Mesendoderm (in vitro differentiated cells): ENCODE measurements at places on chromosomes 4 and X.

GRCh38 chr4:113958766-113959538 lies 20.5 kb downstream of the ARSJ start:
- DNase-seq = peak; percentile 45
- no peaks in the 10 kb centered on the region for H3K27me3 ChIP-seq
- H3K4me3 ChIP-seq = no peak overlapping the region
- H3K36me3 ChIP-seq = no peaks in the 10 kb centered on the region

DNA sequence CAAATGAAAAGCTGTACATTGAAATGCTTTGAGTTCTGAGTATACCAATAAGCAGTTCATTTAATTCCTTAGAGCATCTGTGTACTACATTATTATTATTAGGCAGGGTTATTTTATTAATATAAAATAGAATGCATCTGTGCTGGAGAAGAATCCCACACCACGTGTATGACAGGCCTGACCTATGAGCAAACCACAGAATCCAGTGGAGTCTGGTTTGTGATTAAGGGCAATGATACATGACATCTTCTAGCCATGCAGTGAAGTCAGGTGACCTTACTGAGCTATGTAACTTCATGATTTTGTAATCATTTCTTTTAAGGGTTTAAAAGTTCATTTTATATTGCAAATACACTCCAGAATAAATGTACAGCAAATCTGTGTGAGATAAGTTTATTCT lies 1165.0 kb upstream of the TENM3 start:
- H3K27me3 ChIP-seq = no peaks in the 10 kb centered on the region
- H3K27ac ChIP-seq = no peak overlapping the region
- H3K36me3 ChIP-seq = no peaks in the 10 kb centered on the region

- no peaks in the 10 kb centered on the region for H3K27me3 ChIP-seq
- H3K4me1 ChIP-seq = no peaks in the 10 kb centered on the region
- no peak overlapping the region for H3K4me3 ChIP-seq
- H3K27ac ChIP-seq = no peak overlapping the region
Observed at GRCh38 chrX:116499780-116500179, 37.0 kb upstream of the CT83 start.

- no peak overlapping the region for H3K4me3 ChIP-seq
- no peak overlapping the region for H3K27ac ChIP-seq
- no peaks in the 10 kb centered on the region for H3K27me3 ChIP-seq
- no peaks in the 10 kb centered on the region for H3K36me3 ChIP-seq
- H3K4me1 ChIP-seq = no peaks in the 10 kb centered on the region
- DNase-seq = no peak
Observed at GRCh38 chr4:62030958-62031357, 830.8 kb downstream of the ADGRL3 start.

- DNase-seq = no peak
- no peaks in the 10 kb centered on the region for H3K27me3 ChIP-seq
- H3K36me3 ChIP-seq = no peaks in the 10 kb centered on the region
- H3K4me1 ChIP-seq = no peaks in the 10 kb centered on the region
- no peak overlapping the region for H3K27ac ChIP-seq
Observed at GRCh38 chrX:28188526-28188925, 207.3 kb upstream of the DCAF8L1 start.

GRCh38 chr4:152784490-152785350 lies 5.0 kb downstream of the ARFIP1 start:
- DNase-seq = peak; percentile 82
- no peak overlapping the region for H3K27ac ChIP-seq
- no peaks in the 10 kb centered on the region for H3K36me3 ChIP-seq
- H3K4me1 ChIP-seq = peaks cover 1% of the 10 kb centered on the region
- H3K27me3 ChIP-seq = no peaks in the 10 kb centered on the region

GRCh38 chr4:147633643-147634042 lies 16.4 kb downstream of the TMEM184C start:
- H3K36me3 ChIP-seq = peaks cover 3% of the 10 kb centered on the region
- no peak overlapping the region for H3K27ac ChIP-seq
- H3K27me3 ChIP-seq = no peaks in the 10 kb centered on the region
- no peak for DNase-seq

- no peaks in the 10 kb centered on the region for H3K27me3 ChIP-seq
- H3K4me3 ChIP-seq = no peak overlapping the region
- H3K4me1 ChIP-seq = peaks cover 6% of the 10 kb centered on the region
- no peak for DNase-seq
- H3K27ac ChIP-seq = no peak overlapping the region
Observed at GRCh38 chr4:17275836-17276235, 236.1 kb downstream of the QDPR start.

GRCh38 chrX:48648336-48648751 lies 35.3 kb upstream of the WAS start:
- H3K4me1 ChIP-seq = no peaks in the 10 kb centered on the region
- H3K36me3 ChIP-seq = no peaks in the 10 kb centered on the region
- no peak overlapping the region for H3K4me3 ChIP-seq
- no peak overlapping the region for H3K27ac ChIP-seq

DNA sequence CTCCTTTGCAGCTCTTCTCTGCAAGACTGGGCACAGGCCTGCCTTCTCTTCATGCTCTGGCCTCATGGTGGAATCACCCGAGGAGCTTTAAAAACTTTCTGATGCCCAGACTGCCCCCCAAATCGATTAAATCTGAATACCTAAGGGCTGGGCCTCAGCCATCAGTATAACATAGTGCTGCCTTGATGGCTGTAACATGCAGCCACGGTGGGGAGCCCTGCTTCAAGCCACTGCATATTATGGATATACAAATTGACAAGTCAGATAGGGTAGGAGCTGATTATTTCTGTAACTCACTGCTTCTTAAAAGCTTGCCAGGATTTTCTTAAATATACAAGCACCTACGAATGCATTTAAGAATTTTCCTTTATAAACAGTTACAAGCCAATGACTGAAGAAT lies 40.5 kb downstream of the GPM6B start:
- DNase-seq = no peak
- H3K27ac ChIP-seq = no peak overlapping the region
- H3K36me3 ChIP-seq = no peaks in the 10 kb centered on the region
- no peaks in the 10 kb centered on the region for H3K27me3 ChIP-seq

DNA sequence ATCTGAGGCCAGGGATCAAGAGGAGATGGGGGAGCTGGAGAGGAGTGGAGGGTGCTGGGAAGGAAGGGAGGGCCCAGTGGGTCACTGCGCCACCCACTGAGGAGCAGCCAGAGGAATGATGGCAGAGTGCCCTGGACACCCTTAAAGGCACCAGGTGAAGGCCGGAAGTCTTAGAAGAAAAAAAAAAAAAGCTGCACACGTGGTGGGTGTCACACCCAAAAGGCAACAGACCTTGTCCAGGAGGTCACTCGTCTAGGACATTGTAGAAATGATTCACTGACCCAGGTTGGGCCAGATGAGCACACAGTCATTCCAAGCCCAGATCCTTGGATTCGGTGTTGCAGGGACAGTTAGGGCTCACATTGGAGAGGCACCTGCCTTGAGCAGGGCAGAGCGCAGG lies 93.5 kb upstream of the TRIM2 start:
- DNase-seq = no peak
- no peak overlapping the region for H3K4me3 ChIP-seq
- H3K27ac ChIP-seq = no peak overlapping the region
- no peaks in the 10 kb centered on the region for H3K27me3 ChIP-seq

DNA sequence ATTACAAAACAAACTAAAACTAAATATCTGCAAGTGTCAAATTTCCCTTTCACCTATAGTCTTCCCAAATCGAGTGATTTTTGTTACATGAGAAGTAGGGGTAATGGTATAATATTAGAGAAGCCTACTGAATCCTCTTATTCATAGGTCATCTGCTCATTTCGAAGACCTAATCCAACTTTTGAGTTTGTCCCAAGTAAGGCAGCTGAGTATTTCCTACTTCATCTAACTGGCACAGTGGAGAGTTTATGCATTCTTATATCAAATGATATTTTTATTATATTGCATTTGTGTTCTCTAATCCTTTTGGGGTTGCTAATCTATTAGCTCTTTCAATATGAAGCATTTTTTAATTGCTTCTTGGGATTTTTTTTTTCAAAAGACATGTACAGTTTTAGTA lies 7.7 kb upstream of the NR3C2 start:
- no peaks in the 10 kb centered on the region for H3K36me3 ChIP-seq
- no peak for DNase-seq
- H3K27ac ChIP-seq = no peak overlapping the region
- no peaks in the 10 kb centered on the region for H3K4me1 ChIP-seq
- no peak overlapping the region for H3K4me3 ChIP-seq
- H3K27me3 ChIP-seq = no peaks in the 10 kb centered on the region

DNA sequence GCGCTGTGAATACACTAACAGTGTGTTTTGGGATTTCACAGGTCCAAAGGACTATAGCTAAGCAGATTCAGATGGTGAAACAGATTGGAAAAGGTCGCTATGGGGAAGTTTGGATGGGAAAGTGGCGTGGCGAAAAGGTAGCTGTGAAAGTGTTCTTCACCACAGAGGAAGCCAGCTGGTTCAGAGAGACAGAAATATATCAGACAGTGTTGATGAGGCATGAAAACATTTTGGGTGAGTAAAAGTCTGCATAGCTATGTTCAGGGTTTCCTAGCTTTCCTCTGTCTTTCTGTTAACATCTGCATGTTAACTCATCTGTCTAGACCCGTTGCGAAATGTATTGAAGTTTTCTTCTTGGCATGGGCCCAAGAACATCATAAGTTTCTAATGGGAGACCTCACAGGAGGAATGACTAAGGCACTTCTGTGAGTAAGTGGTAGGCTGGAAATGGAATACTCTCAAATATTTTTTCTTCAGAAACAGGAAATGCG lies 372.1 kb downstream of the BMPR1B start:
- H3K27me3 ChIP-seq = no peaks in the 10 kb centered on the region
- H3K4me1 ChIP-seq = no peaks in the 10 kb centered on the region
- no peak overlapping the region for H3K4me3 ChIP-seq
- DNase-seq = peak; percentile 33
- H3K36me3 ChIP-seq = no peaks in the 10 kb centered on the region
- H3K27ac ChIP-seq = no peak overlapping the region

GRCh38 chrX:103510031-103510430 lies 9.3 kb downstream of the RAB40A start:
- DNase-seq = no peak
- H3K36me3 ChIP-seq = no peaks in the 10 kb centered on the region
- no peaks in the 10 kb centered on the region for H3K4me1 ChIP-seq
- no peak overlapping the region for H3K27ac ChIP-seq

GRCh38 chr4:126794363-126794762 lies 838.4 kb upstream of the INTU start:
- no peak for DNase-seq
- H3K27me3 ChIP-seq = no peaks in the 10 kb centered on the region
- H3K36me3 ChIP-seq = no peaks in the 10 kb centered on the region
- no peaks in the 10 kb centered on the region for H3K4me1 ChIP-seq
- no peak overlapping the region for H3K27ac ChIP-seq

GRCh38 chr4:108941904-108942430 lies 179.1 kb upstream of the ETNPPL start:
- no peak for DNase-seq
- no peak overlapping the region for H3K27ac ChIP-seq
- H3K36me3 ChIP-seq = no peaks in the 10 kb centered on the region

GRCh38 chr4:153022241-153022715 lies 86.2 kb downstream of the FHDC1 start:
- no peaks in the 10 kb centered on the region for H3K27me3 ChIP-seq
- H3K27ac ChIP-seq = no peak overlapping the region
- no peaks in the 10 kb centered on the region for H3K4me1 ChIP-seq
- H3K4me3 ChIP-seq = no peak overlapping the region
- DNase-seq = no peak

DNA sequence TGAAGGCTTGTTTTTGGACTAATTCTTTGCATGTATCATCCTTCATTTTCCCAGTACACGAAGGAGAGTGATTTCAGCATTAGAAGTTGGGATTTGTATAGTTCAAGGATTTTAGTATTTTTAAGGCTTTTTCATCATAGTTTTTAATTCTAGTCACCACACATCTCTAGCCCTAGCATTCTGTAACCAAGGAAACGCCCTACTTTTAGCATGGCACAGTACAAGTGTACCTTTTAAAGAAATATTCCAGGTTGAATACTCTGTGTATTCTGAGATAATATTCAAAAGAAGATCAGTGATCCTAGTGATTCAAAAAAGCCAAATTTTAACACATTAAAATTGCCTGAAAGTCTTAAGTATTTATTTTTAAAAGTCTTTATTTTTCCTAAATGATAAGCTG lies 150.5 kb downstream of the RAP1GDS1 start:
- DNase-seq = no peak
- H3K27me3 ChIP-seq = no peaks in the 10 kb centered on the region
- no peak overlapping the region for H3K4me3 ChIP-seq
- no peaks in the 10 kb centered on the region for H3K36me3 ChIP-seq
- H3K4me1 ChIP-seq = no peaks in the 10 kb centered on the region

- H3K4me1 ChIP-seq = no peaks in the 10 kb centered on the region
- no peak overlapping the region for H3K27ac ChIP-seq
- H3K4me3 ChIP-seq = no peak overlapping the region
- H3K36me3 ChIP-seq = no peaks in the 10 kb centered on the region
- H3K27me3 ChIP-seq = no peaks in the 10 kb centered on the region
Observed at GRCh38 chrX:125507119-125507518, 187.4 kb downstream of the TEX13C start.

DNA sequence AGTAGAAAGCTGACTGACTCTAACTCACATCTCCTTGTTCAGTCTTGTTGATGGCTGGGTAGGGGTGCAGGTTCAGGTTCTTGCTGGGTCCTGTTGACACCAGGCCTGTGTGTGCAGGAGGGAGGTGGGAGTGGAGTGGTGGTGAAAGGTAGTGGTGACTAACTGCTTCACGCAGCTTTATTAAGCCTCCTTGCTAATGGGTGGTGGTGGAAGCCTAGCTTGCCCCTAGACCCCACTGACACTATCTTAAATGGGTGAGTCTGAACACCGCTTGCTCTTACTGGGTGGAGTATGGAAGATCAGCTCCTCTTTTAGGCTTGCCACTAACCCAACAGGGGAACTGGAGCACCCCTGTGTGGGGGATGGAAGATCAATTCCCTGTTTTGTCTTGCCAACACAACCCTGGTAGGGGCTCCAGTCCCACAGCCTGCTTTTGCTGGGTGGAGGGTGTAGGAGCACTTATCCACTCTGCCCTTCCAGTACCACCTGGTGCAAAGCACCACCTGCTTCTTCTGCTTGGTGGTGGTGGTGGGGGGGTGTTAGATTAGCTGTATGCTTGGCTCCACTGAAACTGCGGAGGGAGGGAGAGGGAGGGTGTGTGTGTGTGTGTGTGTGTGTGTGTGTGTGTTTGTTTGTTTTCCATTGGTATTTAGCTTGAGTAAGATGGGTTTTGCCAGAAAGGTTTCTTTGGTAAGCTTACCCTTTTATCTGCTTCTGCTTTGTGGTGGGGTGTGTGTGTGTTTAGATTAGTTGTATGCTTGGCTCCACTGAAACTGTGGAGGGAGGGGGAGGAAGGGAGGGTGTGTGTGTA lies 25.6 kb downstream of the KDM6A start:
- no peak overlapping the region for H3K27ac ChIP-seq
- no peaks in the 10 kb centered on the region for H3K27me3 ChIP-seq
- DNase-seq = peak; percentile 6
- H3K4me3 ChIP-seq = no peak overlapping the region
